ENCODE measurements at places on chromosomes 16 and 17.

GRCh38 chr16:57846078-57846697, 43.9 kb upstream of the KIFC3 start:
- DNase-seq: no peak
- H3K36me3 ChIP-seq: no peaks in the 10 kb centered on the region
- H3K4me1 ChIP-seq: peaks cover 8% of the 10 kb centered on the region
- H3K27ac ChIP-seq: no peak overlapping the region

DNA sequence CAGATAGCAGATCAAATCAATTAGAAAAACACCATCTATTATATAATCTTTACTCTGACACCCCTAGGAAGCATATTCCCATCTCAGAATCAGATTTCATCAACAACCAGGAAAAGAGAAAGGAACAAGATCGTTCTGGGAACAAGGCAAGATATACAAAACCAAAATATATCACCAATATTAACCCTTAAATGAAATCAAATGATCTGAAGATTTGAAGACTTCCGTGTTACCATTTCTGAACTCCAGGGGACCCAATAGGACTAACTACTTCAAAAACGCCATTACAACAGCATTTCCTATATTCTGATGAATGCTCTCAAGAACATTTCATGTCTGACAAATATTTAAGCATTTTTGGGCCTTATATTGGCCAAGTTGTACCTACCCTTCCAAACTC, 624.2 kb upstream of the ZFHX3 start:
- no peak for DNase-seq
- peaks cover 7% of the 10 kb centered on the region for H3K4me1 ChIP-seq
- no peaks in the 10 kb centered on the region for H3K36me3 ChIP-seq
- no peak overlapping the region for H3K27ac ChIP-seq

GRCh38 chr17:47305302-47305923, 18.3 kb upstream of the EFCAB13 start:
- no peaks in the 10 kb centered on the region for H3K36me3 ChIP-seq
- DNase-seq: no peak
- peaks cover 3% of the 10 kb centered on the region for H3K4me1 ChIP-seq
- H3K27me3 ChIP-seq: no peaks in the 10 kb centered on the region

DNA sequence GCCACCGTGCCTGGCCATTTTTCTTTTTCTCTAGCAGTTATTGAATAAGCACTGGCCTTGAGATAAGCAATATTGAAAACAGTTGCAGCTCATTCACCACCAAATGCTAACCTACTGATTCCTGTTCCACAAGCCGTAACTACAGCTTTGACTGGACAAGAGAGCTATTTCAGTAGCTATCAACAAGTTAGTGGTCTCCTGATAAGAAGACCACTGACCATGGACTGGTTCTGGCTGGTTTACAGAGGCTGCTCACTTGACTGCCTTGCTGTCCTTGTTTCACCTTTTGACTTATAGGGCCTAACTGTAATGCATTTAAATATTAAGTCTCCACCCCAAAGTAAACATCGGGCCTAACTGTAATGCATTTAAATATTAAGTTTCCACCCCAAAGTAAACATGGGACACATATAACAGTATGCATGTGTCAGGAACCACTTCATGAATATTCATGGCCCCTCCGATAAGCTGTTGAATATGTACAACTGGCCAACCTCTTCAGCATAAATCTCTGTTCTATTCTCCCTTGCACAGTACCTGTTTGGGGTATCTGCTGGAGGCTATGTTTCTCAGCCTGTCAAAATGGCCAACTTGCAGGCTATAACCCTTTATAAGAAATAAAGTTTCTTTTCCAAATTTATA, 94.1 kb downstream of the USP32 start:
- H3K27ac ChIP-seq: no peak overlapping the region
- no peaks in the 10 kb centered on the region for H3K4me1 ChIP-seq
- DNase-seq: no peak
- no peaks in the 10 kb centered on the region for H3K36me3 ChIP-seq

GRCh38 chr16:48972236-48972635, 309.4 kb downstream of the CBLN1 start:
- no peaks in the 10 kb centered on the region for H3K36me3 ChIP-seq
- H3K27me3 ChIP-seq: no peaks in the 10 kb centered on the region
- H3K4me3 ChIP-seq: no peak overlapping the region
- DNase-seq: no peak

Measured in neuronal stem cell (in vitro differentiated cells).